ENCODE measurements at places on chromosomes 6 and 20.

- no peak for DNase-seq
Measured at GRCh38 chr6:37741757-37742400, 44.2 kb upstream of the MDGA1 start.

DNA sequence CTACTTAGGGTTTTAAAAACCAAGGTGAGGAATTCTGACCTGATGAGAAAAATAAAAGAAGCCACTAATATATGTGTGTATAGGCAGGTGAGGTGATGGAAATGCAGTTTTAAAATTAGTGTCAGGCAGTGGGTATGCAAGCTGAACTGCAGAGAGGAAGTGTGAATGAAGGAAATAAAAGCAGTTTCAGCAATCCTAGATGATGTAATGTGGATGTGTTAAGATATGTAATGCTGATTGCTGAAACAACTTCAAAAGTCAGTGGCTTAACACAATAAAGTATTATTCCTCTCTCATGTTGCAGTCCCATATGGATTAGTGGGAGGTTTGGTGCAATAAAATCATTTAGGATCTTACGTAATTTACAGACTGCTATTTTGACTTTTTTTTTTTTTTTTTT is 119.9 kb upstream of the ASCC3 start:
- DNase-seq, result no peak

DNA sequence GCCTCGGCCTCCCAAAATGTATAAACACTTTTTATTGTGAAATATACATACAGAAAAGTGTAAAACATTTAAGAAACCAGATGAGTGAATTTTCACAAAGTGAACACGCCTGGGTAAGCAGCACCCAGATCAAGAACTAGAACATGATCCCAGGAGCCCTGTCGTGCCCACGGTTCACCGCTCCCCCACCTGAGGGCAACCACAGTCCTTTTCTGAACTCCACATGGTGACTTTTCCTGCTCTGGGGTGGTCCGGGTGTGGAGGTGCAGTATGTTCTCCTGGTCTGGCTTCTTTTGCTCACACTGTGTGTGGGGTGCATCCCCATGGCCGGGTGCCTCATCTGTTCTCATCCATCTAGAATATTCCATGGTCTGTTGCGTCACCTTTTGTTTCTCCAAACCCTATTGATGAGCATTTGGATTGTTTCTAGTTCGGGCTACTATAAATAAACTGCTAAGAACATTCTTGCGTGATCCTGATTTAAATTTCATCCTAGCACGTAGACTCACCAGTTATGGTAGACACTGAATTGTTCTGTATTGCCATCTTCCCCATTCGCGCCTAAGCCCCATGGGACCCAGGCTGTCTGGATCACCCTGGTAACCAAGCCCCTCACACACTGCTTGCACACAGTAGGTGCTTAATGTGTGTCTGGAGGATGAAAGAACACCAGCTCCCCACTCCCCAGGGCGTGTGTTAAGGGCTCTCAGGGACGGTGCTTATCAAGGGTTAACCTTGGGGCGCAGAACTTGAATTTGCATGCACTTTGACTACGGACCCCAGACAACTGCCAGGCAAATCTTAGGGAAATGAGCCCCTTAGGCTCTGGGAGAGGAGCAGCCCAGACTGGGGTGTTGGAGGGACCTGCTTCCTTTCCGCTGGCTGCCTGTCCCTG is 56.2 kb downstream of the CTCFL start:
- DNase-seq, result no peak

- no peak for DNase-seq
Measured at GRCh38 chr6:87277123-87277522, 45.3 kb upstream of the SMIM8 start.

GRCh38 chr6:160167604-160168399 is 46.2 kb downstream of the SLC22A1 start:
- no peak for DNase-seq

DNA sequence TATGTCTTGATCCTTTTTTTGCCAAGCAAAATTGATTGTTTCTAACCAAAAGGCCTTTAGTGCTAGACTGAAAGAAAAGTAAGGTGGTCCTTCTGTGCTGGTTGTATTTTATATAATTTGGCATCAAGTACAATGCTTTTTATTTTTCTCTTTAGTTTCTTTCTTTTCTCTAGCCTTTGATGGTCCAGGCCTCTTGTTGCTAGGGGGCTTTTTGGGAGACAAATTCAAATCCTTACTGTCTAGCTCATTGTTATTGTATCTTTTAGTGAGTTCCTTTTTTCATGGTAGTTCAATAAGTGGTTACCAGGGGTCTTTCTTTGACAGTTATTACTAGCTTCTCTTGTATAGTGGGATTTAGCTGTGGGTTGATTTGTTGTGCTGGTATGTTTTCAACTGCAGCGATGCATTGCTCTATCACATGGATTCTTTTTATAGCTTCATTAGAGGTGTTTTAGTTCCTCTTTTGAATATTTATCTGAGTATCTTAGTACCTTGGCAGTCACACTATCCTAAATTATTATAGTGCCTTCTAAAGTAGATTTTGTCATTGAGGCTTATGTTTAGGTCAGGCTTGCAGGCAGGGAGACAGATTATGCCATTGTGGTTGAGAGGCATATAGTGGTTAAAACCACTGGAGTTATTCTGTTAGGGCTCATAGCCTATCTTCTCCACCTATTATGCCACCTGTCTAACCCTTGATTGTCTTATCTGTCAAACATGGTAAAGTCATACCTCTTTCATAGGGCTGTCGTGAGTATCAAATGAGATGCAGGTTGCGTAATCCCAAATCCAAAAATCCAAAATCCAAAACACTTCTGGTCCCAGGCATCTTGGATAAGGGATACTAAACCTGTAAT is 49.5 kb downstream of the KCNS1 start:
- no peak for DNase-seq

GRCh38 chr6:43172104-43173007 is 1.3 kb downstream of the SRF start:
- DNase-seq, result no peak

DNA sequence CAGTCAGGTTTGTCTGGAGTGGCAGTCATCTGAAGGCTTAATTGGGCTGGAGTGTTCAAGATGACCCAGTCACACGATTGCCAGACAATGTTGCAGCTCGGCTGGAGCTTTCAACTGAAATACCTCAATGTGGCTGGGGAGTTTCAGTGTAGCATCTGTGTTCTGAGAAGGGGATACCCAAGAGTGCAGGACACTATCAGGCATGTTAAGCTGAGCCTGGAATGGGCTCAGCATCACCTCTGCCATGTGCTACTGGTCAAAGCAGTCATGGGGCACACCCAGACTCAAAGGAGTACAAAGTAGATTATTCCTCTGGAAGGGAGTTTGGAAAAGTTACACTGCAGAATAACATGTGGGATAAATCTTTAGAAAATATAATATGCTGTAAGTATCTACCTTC is 363.9 kb downstream of the KIF16B start:
- no peak for DNase-seq

- DNase-seq, result no peak
Measured at GRCh38 chr20:17327185-17328148, 100.6 kb downstream of the PCSK2 start.

DNA sequence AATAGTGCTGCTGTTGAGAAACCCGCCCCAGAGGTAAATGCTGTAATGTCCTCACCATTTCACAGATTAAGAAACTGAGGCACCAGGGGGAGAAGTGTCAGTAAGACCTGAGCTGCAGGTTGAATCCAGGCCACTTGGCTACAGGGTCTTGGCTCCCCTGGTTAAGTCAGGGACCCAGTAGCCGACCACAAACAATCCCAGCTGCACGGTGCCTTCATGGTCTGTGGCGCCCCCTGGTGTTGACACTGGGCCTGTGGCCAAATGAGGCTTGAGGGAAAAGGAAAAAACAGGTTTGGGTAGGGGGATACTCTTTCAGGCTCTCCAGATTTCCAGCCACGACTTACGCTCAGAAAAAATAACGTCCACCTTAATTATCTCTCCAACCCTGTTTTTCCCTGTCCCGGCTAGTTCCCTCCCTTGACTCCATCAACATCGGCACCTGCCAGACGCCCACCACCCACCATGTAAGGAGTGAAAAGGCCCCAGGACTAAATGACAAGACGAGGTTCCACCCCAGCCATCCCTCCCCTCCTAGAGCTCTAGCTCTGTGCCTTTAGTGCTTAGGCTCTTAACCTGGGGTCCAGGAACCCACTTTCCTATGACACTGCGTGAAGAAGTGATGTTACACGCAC is 47.7 kb upstream of the POLR1H start:
- no peak for DNase-seq

- DNase-seq, result no peak
Measured at GRCh38 chr6:158569036-158569435, 9.1 kb downstream of the TMEM181 start.

DNA sequence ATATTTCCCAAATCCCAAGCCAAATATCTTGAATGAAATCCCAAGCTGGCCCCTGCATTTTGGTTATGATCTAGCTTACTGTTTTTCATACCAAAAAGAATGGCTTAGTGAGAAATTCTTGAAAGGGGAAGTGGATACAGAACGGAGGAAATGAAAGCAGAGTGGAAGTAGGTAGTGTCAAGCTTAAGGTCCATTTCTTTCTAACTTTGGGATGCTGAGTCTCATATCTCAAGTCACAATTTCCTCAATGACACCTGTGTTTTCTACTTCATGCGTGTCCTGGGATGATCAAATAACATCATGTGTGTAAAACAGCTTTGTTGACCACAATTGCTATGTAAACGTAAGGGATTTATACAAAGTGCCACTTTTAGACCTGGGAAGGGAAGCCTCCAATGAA is 238.8 kb upstream of the SLC35B3 start:
- no peak for DNase-seq

DNA sequence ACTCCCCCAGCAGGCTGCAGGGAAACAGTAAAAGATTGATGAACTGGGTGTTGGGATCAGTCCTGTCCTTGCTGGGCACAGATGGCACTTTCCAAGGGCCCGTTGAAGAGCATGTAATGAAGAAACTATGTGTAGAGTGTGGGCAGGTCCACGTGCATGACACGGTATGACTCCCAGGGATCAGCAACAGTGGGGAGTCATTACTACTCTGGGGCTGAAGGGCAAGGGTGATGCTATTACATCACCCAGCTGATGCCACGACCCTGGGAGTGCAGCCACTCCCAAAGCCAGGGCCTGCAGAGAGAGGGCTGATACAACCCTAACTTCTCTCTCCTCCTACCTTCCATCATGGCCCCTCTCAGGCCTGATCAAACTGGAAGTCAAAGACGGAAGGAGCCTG is 20.1 kb downstream of the KCNK17 start:
- no peak for DNase-seq

- DNase-seq, result no peak
Measured at GRCh38 chr20:62215020-62215990, 4.8 kb downstream of the HRH3 start.

DNA sequence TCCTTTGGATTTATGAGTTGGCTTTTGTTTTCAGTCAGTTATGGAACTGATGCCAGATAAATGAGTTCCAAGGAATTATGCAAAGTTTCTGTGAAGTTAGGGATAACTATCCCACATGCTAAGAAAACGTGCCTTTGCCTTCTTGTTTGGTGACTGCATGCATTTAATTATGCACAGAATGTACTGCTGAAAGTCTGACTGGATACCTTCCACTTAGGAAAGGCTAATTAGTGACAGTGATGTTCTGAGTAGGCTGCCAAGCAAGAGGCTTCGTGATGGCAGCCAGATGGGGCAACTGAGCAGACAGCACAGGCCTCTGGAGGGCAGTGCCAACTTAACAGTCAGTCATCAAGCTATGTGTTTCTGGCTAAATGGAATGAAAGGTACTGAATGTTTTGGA is 289.9 kb downstream of the CD109 start:
- DNase-seq, result no peak

DNA sequence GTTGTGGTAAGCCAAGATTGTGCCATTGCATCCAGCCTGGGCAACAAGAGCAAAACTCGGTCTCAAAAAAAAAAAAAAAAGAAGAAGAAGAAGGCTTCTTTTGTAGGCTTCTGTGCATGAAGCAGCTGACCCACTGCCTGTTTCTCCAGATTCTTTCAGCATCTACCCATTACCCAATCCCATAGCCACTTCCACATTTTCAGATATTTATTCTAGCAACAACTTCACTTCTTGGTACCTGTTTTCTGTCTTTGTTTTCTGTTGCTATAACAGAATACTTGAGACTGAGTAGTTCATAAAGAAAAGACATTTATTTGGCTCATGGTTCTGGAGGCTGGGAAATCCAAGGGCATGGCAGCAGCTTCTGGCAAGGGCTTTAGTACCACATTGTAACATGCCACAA is 95.3 kb upstream of the SGK1 start:
- no peak for DNase-seq

GRCh38 chr20:15317546-15318232 is 980.3 kb upstream of the FLRT3 start:
- no peak for DNase-seq

DNA sequence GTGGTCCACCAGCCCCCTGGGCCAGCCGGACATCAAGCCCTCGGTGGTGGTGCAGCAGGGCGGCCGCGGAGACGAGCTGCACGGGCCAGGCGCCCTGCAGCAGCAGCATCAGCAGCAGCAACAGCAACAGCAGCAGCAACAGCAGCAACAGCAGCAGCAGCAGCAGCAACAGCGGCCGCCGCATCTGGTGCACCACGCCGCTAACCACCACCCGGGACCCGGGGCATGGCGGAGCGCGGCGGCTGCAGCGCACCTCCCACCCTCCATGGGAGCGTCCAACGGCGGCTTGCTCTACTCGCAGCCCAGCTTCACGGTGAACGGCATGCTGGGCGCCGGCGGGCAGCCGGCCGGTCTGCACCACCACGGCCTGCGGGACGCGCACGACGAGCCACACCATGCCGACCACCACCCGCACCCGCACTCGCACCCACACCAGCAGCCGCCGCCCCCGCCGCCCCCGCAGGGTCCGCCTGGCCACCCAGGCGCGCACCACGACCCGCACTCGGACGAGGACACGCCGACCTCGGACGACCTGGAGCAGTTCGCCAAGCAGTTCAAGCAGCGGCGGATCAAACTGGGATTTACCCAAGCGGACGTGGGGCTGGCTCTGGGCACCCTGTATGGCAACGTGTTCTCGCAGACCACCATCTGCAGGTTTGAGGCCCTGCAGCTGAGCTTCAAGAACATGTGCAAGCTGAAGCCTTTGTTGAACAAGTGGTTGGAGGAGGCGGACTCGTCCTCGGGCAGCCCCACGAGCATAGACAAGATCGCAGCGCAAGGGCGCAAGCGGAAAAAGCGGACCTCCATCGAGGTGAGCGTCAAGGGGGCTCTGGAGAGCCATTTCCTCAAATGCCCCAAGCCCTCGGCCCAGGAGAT is 1.0 kb downstream of the POU3F2 start:
- no peak for DNase-seq

DNA sequence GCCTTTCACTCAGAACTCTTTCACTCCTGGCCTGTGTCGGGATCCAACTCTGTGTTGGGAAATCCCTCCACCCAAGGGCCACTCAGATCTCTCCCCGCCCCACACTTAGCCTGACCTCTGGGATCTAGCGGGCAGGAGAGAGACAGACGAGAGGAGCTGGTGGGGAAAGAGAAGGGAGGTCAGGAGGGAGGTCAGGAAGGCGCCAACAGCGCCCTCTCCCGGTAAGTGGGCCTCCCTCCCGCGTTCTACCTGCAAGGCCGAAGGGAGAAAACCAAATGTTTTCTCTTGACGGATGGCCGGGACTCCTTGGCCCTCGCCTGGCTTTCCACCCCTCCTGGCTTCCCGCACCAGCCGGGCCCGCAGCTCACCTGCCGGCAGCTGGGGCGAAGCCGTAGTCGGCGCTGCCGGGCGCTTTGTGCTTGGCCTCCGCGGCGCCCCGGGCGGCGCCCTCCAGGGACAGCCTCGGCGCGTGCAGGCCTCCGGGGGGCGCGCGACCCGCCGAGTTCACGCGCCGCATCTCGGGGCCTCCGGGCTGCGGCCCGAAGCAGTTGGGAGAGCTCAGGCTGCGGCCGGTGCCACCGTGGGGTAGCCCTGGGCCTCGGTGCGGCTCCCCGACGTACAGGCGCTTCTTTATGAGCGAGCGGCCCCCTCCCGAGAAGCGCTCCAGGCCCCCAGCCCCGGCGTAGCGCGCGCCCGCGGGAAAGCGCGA is 38.2 kb downstream of the C6orf132 start:
- peak; percentile 56 for DNase-seq

GRCh38 chr6:134046054-134046453 is 6.4 kb downstream of the SLC2A12 start:
- no peak for DNase-seq

Measured in stimulated activated CD4-positive, alpha-beta T cell treated with anti-CD3 and anti-CD28 coated beads, Interleukin-12 subunit alpha, Interleukin-12 subunit beta, amount 100 ng/mL, for 48 hours (primary cell).